Mucosa of gallbladder (tissue), 1 donor: ENCODE measurements at places on chromosomes 11 and 22.

GRCh38 chr22:23065069-23065451 lies 5.3 kb upstream of the GNAZ start:
- no peak for DNase-seq

DNA sequence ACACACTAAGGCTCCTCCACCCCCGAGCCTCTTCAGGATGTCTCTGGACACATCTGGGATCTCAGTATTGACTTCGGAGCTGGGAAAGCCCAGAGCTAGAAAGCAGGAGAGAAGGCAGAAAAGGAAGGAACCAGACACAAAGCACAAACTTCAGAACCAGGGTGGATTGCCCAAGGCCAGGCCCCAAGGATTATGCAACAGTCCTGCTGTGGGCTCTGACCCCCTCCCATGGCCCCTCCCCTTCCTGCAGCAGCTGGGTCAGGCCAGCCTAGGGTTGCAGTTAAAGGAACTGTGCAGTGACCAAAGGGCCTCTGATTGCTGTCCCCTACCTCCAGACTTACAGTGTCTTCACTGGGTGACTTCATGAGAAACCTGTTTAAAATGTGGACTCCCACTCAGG lies 5.3 kb downstream of the KCNE3 start:
- peak; percentile 76 for DNase-seq

DNA sequence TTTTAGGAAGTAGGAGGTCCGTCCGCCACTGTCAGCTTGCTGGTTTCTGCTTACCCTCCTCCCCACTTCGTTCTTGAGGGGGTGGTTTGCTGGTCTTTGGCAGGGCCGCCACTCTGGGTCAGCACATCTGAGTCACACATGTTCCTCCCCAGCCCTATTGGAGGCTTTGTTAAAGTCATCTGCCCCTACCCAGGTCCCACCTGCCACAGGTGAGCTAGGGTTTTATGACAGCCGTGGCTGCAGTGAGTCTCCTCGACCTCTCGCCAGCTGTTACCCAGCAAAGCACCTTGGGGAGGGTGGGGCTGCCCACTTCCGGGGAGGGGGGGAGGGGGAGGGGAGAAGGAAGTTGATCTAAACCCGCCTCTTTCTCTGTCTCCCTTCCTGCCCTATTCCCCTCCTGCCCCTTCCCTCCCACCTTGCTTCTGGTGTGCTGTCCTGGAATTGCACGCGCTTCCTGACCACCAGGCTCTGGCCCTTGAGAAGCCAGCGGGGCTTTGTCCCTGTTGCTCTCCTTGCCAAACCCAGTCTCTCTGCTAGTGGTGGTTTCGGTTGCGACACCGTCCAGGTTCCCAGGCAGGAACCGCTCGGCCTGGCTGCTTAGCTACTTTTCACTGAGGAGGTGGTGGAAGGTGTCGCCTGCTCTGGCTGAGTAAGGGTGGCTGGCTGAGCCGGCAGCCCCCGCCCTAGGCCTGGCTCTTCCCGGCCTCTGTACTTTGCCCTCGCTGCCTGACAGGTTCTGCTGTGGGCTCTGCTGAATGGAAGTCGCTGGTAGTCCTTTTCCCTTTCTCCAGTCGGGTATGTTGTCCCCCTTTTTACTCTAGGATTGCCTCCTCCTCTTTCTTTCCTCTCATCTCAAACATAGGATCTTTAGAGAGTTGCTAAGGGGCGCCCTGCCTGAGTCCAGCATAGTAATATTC lies 28.5 kb downstream of the RCOR2 start:
- DNase-seq = peak; percentile 73

- DNase-seq = no peak
These were observed 2.7 kb downstream of the CPT1B start for GRCh38 chr22:50575426-50575941.

GRCh38 chr11:122330279-122330965 lies 214.4 kb upstream of the BLID start:
- no peak for DNase-seq

DNA sequence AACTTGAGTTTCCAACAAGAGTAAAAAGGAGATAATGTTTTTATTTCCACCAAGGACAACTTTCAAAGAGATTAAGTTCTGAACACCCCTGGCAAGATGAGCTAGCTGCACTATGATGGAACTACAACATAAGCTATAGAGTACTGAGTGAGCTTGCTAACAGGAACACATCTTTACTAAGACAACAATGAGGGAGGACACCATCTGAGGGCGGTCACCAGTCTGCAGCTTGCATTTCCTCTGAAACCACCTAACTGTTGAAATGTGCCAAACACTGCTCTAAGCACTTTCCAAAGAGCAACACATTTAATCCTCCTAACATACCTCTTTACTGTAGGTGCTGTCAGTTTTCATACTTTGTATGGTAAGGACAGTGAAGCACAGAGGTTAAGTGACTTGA lies 68.4 kb downstream of the TCF20 start:
- DNase-seq = no peak

DNA sequence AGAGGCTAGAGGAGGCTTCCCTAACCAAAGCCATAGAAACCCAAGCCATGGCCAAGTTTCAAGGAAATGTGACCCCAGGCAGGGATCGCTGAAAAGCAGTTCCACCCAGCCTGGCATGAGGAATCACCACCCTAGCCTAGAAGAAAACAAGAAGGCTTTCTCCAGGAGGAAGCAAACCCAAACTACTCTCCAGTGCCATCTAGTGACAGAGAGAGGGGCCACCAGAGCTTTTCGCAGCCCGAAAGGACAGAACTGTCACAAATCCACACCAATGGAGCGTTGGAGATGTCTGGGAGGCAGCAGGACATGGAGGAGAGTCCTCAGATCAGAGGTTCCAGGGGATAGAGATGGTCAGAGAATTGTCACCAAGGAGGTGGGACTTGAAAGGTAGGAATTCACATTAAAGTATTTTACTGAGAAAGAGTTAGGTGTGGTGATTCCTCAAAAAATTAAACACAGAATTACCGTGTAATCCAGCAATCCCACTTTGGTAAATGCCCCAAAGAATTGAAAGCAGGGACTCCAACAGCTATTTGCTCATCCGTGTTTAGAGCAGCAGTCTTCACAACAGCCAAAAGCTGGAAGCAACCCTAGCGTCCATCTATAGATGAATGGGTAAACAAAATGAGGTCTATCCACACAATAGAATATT lies 67.3 kb upstream of the NUP50 start:
- peak; percentile 57 for DNase-seq

DNA sequence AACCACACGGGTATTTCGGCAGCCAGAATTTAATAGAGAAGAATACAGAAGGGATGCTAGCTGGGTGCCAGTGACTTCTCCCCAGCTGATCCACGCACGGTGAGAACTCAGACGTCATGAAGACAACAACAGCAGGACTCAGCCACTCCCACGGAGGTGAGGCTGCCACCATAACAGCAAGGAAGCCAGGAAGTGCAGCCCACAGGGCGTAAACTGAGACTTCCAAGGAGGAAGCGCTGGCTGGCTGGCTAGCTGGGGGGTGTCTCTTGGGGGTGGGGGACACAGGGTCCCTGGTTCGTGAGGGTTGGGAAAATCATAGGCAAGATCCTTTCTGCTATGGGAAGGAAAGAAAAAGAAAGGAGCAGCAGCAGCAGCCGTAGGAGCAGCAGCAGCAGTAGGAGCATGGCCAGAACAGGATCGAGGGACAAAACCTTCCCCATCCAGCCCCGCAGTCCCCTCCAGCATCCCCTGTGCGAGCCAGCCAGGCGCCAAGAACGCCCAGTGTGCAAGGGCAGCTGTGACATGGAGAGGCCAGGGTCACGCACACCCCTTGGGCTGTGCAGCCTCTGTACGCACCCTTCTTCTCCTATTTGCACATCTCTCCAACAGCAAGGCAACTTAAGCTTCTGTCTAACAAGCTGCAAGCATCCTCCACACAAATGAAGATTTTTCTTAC lies 49.6 kb upstream of the SHANK2 start:
- DNase-seq = peak; percentile 8

DNA sequence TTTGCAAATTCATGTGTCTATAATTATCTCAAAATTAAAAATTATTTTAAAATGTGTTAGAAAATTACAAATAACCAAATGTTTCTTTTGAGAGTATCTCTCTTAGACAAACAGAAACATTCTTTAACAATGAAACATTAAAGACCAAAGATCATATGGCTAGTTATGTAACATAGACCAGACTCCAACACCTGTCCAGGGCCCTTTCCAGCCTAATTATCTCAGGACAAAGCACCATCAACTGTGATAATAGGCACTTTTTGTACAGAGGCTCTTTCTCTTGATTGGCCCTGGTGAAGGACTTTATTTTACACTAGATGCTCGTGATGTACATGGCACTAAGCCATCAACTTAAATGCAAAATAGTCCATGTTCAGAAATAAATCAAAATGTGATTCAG lies 5.0 kb upstream of the PLEKHA7 start:
- DNase-seq = no peak

DNA sequence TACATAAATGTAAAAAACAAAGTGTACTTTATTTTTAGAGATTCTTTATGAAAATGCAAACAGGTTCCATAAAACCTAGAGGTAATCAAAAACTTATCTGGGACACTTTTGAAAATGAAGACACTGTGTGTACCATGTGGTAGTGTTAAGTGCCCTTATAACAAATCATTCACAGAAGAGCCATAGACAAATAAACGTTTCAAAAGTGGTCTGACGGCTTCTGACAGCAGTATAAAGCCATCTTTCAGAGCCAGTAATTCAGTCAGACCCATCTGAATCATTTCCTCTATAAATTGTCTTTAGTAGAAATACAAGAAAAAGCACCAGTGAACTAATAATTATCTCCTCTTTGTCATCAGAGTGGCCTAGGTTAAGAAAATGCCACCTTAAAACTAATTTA lies 100.0 kb downstream of the PAX6 start:
- no peak for DNase-seq

GRCh38 chr11:63019506-63019905 lies 3.9 kb upstream of the SLC22A8 start:
- no peak for DNase-seq

DNA sequence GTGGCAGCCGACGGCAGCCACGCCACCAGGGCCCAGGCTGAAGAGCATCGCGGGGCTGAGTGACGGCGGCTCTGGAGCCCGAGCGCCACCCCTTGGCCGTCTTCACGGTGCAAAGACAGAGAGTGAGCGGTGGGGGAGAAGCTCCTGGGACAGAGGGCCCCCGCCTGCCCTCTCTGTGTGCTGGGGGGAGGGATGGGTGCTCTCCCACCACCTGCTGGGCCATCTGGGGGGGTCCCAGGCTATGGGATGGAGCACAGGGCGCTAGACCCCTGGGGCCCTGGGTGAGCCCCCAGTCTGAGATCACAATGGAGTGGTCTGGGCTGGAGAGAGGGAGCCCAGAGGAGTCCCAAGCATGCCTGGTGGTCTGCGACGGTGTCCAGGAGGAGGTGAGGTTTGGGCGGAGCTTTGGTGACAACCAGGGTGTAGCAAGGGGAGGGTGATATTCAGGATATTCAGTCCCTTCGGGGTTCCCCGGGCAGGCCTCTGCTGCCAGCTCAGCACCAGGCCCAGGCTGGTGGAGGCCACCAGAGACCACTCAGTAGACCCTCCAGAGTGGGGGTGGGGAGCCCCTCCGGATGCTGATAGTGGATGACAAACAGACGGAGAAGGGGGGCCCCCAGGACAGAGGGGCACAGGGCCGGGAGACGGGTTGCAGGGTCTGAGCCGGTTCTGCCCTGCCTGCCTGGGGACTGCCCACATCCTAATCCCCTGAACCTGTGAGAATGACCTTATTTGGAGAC lies 78.1 kb upstream of the PRR5 start:
- no peak for DNase-seq

- DNase-seq = no peak
These were observed 257.4 kb upstream of the DDI1 start for GRCh38 chr11:103779054-103779453.

- DNase-seq = no peak
These were observed 47.7 kb downstream of the CWC15 start for GRCh38 chr11:94925422-94926270.

DNA sequence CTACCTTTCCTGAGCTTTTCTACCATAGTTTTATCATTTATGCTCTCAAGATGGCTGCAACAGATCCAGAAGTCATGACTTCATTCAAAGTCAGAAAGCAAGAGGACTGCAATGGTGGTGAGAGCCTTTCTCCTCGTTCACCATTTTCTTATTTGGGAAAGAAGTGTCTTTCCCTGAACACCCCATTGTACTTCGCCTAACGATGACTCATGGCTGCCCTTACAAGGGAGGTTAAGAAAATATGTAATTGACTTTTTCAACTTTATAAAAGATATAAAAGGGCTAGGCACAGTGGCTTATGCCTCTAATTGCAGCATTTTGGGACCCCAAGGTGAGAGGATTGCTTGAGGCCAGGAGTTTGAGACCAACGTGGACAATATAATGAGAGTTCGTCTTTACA lies 541.7 kb downstream of the METTL15 start:
- DNase-seq = no peak

DNA sequence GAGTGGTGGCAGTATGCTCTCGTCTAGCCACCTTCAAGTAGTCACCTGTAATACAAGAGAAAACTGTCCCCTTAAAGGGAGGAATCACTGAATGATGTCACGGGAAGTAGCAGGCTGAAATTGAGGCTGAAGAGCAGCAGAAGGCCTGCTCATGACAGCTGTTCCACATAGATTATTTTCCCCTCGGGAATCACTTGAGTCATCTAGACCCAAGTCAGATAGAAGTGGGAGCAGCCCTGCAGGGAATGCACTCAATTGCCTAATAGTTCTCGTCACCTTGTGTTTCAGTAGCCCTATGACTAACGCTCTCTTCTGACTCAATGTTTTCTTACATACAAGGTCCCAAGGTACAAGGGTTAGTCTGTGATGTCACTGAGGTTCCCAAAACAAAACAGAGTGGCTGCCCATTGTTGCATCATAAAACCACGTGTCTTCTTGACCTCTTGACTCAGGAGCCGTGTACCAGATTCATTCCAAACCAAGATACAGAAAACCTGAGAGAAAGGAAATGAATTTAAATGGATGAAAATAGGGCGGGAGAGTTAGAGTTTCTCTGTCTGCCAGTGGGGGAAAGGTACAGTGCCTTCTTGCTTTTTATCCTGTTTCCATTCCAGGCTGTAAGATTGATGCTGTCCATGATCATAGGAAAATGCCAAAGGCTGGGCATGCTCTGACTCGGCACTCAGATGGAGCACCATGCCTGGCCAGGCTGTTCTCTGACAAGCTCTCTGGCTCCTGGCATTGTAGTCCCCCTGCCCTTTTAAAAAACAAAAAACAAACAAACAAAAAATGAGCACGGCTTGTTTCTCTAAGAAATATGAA lies 21.6 kb upstream of the C11orf96 start:
- peak; percentile 86 for DNase-seq

DNA sequence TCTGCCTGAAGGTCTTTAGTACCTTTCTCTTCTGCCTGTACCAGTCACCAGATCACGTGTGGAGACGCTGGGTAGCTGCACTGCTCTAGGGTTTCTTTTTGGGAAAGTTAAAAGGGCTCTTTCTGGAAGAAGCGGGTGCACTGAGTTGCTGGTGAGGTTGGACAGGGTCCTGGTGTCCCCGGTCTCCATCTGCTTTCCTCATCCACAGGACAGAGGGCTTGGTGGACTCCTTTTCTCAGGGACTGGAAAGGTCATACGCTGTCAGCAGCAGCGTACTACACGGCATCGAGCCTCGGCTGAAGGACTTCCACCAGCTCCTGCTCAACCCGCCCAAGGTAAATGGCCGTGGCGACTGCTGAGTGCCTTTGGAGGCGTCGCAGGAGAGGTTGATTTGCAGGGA lies 52.8 kb downstream of the SBF1 start:
- no peak for DNase-seq
